Fibroblast of skin of left quadriceps (primary cell): ENCODE measurements at places on chromosomes 12 and 14.

DNA sequence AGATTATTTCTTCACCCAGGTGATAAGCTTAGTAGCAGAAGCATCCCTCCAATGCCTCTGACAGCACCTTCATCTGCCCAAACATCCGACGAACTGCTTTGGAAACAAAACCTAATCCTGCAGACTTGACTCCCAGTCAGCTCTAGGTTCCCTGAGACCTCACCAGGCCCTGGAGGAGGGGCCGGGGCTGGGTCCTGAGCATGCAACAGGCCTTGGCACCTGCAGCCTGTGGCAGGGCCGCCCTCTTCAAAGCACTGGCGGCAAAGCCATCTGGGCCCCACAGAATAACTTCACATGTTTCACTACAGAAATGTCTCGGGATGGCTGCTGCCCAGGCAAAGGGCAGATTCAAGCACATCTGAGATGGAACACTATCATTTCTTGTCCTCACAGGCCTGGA, 133.3 kb downstream of the PIWIL1 start:
- DNase-seq, result no peak

- DNase-seq, result no peak
These were observed 381.7 kb upstream of the CCDC196 start for GRCh38 chr14:66104486-66104885.

DNA sequence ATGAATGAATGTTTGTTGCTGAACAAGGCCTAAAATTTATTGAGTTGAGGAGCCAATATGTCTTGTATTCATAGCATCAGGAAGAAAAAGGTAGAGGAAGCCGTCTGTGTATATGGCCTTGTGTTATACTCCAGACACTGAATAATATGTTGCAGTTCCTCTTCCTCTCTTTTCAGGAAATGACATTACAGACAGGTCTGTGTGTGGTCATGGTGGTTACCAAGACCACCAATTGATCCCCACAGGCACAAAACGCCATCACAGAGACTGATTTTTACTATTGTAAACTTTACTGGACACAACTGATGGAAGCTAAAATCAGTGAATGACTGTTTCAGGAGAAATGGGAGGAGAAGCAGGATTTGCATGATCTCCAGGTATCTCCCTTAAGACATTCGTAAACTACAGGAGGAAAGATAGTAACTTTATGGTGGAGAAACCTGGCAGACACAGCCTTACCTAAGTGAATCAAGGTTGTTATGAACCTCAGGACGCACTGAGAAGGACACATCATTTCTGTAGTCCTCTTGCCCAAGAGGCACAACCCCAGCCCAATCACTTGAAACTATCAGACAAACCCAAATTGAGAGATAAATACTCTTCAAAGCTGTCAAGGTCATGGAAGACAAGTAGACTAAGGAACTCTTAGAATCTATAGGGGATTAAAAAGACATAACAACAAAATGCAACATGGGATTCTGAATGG, 334.1 kb upstream of the RGS6 start:
- DNase-seq, result no peak

GRCh38 chr12:42360747-42361403, 34.9 kb downstream of the PPHLN1 start:
- DNase-seq, result peak; percentile 2
